NCI-H2171 treated with DMSO at 0.1 percent for 48 hours (cell line): ENCODE measurements at places on chromosomes 2 and 18.

DNA sequence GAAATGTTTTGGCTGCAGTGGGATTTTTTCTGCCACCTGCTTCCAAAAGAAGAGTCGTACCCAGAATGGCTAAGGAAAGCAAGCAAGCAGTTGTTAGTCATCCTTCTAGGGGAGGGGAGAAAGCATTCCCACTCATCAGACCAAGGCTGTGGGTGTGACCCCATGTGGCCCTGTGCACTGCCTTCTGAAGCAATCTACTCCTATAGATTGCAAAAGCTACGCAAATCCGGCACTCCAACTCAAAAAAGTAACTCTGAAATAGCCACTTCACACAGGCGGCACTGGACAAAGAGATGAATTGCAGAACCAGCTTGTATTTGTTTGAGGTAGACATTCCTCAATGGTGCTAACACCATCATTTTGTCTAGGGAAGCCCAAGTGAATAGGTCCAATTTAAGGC, 44.3 kb downstream of the ST3GAL5 start:
- DNase-seq = no peak

- DNase-seq = peak; percentile 36
Measured at GRCh38 chr2:59932341-59932740, 621.1 kb downstream of the BCL11A start.

DNA sequence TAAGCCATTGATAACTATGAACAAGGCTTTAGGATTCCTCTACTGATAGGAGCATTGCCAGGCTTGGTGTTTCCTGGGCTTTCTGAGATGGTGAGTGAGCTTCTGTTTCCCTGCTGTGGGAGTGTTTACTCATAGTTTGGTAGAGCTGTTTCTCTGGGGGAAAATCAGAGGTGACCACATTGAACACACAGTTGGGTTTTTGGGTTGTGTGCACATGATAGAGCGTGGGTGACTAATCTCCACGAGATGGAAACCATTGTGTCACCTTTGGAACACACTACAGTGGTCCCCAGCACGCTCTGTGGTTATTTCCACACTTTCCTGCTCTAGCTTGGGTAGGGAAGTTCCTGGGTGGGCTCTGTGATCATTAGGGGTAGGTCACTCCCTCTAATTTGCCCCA, 5.4 kb downstream of the IL1R1 start:
- DNase-seq = no peak

DNA sequence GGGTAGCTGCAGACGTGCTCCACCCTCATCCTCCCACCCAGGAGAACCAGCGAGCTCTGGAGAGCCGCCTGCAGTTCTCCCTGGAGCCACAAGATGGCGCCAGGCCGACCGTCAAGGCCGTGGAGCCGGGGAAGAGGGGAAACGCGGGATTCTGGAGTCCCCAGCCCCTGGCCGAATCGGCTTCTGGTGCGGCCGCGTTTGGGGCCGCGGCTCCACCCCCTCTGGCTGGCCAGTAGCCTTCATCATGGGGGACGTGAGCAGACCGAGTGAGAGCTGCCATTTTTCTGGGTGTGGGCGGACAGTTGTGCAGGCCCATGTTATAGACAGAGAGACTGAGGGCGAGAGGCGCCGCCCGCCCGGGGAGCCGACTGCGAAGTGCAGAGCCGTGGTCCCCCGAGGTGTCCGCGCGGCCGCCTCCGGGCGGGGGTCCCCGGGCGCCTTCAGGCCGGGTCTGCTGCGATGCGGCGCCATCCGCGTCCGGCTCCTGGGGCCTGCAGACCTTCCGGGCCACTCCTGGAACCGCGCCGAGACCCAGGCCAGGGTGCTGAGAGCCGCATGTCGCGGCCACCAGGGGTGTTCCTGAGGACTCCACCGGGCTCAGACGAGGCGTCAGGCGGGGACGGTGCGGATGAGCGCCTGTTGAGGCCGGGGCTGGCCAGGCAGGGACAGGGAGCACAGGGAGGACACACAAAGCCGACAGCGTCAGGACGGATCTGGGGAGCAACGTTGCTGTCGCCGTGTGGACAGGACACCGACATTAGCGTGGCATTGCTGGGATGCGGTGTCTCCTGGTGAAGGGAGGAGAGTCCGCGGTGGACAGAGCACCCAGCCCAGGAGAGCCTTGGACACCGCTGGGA, 418.2 kb upstream of the HS6ST1 start:
- DNase-seq = peak; percentile 59

DNA sequence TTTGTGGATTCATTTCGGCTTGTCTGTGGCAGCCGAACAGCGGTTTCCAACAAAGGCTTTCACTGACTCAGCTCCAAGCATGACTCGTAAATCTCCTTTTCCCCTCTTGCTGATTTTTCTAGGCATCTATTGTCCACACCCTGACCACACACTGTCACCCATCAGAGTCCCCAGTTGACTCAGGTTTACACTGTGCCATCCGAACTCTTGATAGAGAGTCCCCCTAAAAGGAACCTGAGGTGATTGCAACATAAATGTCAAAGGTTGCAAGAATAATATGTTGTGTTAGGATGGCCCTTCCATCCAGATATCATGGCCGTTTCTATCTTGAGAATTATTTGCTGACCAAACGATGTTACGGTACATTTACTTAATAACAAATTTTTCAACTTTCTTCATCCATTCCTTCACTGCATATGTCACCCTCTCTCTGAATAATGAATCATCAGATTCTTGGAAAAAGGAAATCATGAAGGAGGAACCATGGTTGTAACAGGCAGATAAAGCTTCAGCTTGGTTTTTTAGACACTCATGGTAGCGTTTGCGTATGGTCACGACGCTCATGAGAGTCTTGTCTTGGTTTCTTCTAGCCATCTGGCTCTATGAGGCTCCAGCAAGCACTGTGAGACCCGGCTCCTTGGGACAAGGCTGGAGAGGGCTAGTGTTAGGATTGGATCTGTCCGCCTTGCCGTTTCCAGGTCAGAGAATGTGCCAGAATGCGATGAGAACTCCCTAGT, 72.1 kb downstream of the NPAS2 start:
- DNase-seq = no peak

- no peak for DNase-seq
Measured at GRCh38 chr2:203891474-203891873, 23.9 kb downstream of the CTLA4 start.

DNA sequence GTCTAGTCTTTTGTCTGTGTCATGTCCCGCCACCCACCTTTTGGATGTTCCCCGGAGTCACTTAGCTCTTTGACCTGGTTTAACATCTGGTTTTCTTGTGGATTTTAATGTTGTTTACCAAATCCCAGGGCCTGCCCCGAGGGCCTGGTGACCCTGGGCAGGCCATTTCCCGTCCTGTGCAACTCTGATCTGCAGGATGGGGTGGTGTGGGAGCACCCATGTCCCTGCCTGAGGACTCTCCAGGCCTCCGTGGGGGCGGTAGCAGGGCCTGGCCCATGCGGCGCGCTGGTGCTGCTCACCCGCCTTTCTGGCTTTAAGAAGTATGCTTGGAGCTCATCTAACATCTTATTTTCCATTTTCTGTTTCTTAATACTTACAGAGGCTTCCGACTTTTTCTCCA, 10.7 kb downstream of the RAMP1 start:
- no peak for DNase-seq

DNA sequence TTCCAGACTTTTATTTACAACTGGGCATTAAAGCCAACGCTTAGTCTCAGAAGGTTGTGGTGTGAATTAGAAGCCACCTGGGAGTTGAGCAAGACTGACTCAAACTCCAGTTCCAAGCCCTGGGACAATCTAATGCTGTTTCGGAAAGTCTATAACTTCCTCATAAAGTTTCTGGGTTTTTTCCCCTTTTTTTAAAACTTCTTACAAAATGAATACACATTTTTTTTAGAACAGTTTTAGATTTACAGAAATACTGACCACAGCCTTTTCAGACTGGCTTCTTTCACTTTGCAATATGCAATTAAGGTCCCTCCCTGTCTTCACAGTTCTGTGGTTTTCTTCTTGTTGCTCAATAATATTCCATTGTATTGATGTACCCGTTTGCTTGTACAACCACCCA, 115.9 kb upstream of the TWIST2 start:
- DNase-seq = no peak

GRCh38 chr2:218186355-218186766, 19.6 kb upstream of the CXCR1 start:
- peak; percentile 67 for DNase-seq

- DNase-seq = no peak
Measured at GRCh38 chr18:22324191-22325131, 93.3 kb downstream of the CTAGE1 start.
